ENCODE measurements at places on chromosomes 1 and 21.

DNA sequence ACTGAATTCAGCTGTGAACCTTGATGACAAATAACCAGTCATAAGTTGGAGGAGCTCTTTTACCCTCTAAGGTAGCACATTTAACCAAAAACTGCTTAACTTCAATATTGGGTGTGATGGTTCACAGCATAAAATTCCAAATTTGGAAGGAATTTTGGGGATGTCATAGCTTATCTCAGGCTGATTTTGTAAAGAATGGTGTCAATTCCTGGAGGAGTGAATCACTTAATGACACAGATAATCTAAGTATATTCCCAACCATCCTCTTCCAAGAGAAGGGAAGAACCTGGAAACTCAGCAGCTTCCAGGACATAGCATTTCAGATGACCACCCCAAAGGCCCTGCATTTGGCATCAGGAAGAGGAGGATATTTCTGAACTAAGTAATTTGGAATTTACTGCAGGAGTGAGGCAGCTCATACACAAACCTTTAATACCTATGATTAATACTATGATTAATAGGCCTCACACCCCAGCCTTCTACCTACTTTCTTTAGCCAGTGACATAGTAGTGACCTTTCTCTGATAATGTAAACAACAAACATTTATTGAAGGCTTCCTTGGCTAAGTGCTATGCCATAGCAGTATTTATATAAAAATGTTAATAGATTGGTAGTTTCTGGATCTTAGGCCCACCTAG is 14.5 kb downstream of the GLUL start:
- DNase-seq = no peak

GRCh38 chr1:172653015-172653709 is 5.7 kb upstream of the FASLG start:
- no peak for DNase-seq

DNA sequence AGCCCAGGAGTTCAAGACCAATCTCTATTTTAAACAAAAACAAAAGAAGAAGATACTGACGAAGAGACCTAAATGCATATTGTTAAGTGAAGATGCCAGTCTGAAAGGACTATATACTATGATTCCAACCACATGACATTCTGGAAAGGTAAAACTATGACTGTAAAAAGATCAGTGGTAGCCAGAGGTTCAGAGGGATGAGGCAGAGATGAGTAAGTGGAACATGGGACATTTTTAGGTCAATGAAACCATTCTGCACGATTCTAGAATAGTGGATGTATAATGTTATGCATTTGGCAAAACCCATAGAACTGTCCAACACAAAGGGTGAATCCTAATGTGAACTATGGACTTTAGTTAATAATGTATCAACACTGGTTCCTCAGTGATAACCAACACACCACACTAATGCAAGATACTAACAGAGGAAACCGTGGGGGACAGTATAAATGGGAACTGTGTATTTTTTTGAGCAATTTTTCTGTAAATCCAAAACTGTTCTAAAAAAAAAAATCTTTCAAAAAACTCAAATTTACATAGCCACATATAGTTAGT is 8.2 kb downstream of the RC3H1 start:
- no peak for DNase-seq

DNA sequence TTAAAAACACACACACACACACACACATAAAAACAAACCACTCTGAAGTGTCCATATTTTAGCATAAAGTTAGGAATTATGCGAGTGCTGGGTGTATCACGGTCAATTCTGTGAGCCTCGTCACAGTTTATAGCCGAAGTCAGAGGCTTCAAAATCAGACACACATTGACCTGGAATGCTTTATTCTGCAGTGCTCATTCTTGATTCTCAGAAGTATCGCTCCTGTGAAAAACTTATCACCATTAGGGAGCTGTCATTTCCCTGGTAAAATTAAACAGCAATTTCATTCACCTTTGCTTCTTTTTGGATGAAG is 8.7 kb upstream of the IRF2BP2 start:
- no peak for DNase-seq

GRCh38 chr1:71047635-71048607 is at the start of gene PTGER3:
PTGER3 (minus strand) TSS chr1:71047816; CDS start chr1:71047577, 239 bp downstream.
- DNase-seq = no peak

DNA sequence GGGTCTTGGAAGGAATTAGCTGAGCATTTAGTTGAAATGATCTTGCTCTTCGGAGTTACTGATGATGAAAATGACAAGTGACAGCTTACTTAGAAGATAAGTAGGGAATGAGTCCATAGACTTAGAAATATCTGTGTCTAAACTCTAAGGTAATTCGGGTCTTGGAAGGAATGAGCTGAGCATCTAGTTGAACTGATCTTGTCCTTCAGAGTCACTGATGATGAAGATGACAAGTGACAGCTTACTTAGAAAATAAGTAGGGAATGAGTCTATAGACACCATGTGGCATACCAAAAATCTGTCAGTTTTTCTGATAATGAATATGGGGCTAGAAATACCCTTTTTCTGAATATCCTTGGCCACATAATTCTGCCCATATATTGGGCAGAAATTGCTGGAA is 14.7 kb downstream of the CTTNBP2NL start:
- DNase-seq = no peak

GRCh38 chr1:84377480-84378095 is 20.7 kb upstream of the DNASE2B start:
- DNase-seq = no peak

DNA sequence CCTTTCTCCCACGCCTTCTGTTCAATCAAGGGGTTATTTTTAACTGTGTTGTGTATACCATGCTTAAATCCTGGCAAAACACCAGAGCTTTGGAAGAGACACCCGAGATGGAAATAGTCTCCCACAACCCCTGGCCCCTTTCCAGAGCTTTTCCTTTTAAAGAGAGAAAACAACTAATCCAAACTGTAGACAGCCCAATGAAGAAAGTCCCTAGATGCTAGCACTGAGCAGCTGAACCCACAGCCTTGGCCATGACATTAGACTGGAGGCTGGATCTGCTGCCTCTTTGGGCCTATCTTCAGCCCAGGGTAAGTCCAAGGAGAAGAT is 64.9 kb upstream of the ARTN start:
- no peak for DNase-seq

- peak; percentile 6 for DNase-seq
Measured at GRCh38 chr1:95287081-95287480, 53.1 kb downstream of the RWDD3 start.

DNA sequence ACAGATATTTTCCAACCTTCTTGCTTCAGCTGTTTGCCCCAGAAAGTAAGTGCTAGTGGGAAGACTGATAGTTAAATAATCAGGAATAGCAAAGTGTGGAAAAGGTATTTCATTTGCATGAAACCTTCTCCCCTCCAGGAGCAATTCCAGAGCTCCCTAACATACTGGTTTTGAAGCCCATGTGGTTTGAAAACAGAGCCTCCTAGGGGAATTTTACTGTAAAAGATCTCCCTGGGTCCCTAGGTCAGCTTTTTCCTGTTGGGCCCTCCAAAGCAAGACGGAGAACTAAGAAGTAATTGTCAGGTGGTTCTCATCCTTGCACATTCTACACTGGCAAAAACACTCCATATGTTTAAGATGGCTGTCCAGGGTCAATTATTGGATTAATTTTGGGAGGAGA is 218.7 kb upstream of the FOXD3 start:
- no peak for DNase-seq

DNA sequence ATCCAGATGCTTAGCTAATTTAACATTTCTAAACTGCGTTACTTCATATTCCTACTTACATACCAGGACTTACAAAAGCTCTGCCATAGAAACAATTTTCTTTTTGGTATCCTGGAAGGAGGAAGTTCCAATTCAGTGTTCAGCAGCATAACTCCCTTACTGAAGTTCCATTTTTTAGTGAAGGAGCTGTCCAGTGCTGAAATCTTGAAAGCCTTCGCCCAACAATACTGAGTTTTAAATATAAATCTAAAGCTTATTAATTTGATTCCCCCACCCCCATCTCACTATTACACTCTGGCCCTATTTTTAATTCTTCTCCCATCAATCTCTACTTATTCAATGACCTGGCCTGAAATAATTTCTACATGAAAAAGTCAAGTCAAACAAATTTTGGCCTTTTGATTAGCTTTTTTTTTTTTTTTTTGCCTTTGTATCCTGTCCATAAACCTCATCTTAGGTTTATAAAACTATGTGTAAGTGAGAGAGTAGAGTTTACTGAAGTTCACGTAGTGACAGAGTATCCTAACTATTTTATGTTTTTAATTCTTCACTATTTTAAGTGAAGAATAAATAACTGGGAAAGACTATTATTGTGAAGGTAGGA is 323.0 kb upstream of the PLD5 start:
- no peak for DNase-seq

- peak; percentile 76 for DNase-seq
Measured at GRCh38 chr1:25906644-25907300, 553 bp upstream of the STMN1 start.

GRCh38 chr1:208048904-208049303 is 138.0 kb upstream of the CD34 start:
- no peak for DNase-seq

DNA sequence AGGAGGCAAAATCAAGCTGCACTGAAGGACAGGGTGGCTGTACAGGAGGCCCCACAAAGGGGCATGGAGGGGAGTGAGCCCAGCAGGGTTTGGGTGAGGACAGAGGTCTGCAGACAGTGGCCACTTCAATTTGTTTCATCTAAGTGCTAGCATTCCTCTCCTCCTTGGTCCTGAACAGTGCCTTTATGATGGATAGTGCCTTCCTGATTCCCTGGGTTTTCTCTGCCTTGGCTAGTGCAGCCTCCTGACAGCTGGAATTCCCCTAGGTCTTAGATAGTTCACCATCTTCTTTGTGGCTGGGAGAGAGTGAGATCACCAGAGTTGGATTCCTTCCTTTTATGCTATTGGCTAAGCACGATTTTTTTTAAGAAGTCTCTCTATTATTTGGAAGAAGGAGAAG is 3.8 kb upstream of the HPCAL4 start:
- no peak for DNase-seq

- DNase-seq = no peak
Measured at GRCh38 chr1:27961646-27962221, 2.0 kb downstream of the XKR8 start.

GRCh38 chr1:96236156-96236739 is 485.3 kb upstream of the PTBP2 start:
- DNase-seq = peak; percentile 38

- DNase-seq = no peak
Measured at GRCh38 chr21:30620080-30620479, 347 bp upstream of the KRTAP20-4 start.

DNA sequence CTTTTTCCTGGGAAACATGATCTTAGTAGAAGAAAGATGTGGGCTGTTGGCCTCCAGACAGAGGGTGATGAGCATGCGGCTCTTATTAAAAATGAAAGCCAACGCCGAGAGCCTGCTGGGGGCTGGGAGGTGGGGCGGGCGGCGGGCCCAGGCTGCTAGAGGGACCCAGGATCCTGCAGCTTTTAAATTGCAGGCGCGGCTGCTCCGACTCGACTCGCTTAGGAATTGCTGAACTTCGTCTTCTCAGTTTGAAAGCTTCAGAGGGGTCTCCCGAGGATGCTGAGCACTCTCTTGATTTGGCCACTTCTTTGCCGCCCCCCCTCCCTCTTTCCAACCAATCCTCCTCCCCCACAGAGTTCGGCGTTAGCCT is 1.2 kb downstream of the AGPAT3 start:
- DNase-seq = peak; percentile 55

DNA sequence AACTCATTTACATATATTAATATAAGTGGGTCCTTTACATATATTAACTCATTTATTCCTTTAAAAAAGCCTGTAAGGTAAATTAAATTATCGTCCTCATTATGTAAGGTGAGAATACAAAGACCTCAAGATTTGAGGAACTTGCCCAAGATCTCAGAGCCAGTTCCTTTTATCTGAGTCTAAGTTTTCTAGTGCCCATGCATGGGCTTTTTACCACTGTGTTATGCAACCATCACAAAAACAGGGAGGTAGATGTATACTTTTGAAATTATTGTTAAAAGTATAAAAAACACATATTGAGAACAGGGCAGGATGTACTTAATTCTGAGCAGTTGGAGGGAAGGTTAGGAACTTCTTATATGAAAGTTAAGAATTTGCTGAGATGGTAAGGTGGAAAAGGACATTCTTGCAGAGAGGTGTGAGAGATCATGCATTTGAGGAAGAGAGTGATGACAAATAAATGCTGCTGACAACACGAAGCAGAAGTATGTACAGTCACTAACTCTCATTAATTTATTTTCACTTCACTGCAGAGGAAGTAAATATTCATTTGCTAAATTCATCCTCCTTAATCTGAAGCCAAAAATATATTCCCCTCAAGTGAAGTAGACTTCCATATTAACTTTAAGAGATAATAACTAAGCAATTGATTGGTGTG is 28.9 kb upstream of the LYPLAL1 start:
- no peak for DNase-seq

- no peak for DNase-seq
Measured at GRCh38 chr1:154621875-154622274, 13.9 kb upstream of the ADAR start.

GRCh38 chr1:13911697-13912619 is 212.0 kb downstream of the PRDM2 start:
- no peak for DNase-seq

GRCh38 chr1:205658943-205659581 is 21.2 kb downstream of the SLC45A3 start:
- DNase-seq = peak; percentile 23

- DNase-seq = peak; percentile 52
Measured at GRCh38 chr1:20361805-20362381, 71.2 kb downstream of the VWA5B1 start.

DNA sequence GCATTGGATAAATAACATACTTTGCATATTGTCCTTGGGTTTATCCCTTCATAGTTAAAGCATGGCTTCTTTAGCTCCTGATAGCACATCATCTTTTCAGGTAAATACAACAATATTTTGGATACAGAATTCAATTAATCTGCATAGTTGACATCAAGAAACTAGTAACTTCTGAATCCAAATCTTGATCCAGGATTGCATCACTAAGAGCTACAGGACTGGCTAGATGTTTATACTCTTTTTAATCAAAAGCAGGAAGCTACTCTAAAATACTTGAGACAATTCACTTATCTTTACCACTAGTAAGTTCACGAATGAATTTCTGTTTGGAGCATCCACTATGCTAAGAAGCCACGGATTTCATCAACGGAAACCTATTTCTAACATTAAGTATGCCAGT is 54.2 kb upstream of the SLC44A3 start:
- no peak for DNase-seq

DNA sequence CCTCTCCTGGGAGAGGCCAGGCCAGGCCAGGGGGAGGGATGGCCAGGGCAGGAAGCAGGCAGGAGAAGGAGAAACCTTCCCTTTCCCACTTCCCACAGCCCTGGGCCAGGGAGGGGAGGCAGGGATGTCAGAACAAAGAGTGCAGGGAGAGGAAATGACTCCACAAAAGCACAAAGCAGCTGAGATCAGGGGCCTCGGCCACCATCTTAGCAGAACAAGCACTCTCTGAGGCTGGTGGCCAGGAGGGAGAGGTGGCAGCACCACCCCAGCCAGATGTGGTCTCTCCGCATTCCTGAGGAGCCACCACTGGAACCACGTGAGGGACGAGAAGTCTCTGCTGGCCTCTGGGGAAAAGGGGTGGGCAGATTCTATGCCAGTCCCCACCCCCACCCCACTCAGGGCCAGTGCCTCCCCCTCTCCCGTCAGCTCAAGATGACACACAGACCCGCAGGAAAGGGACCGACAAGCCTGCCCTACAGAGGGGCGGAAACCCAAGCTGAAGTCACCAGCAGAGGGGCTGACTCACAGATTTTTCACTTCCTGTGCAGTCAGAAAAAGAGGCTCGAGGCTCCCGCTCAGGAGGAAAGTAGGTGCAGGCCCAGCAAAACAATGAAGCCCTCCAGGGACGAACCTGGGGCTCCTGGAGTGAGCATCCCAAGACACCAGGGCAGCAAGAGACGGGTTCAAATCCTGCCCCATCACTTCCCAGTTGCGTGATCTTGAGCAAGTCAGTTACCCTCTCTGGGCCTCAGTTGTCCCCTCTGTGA is 24.1 kb upstream of the ALDH4A1 start:
- DNase-seq = no peak

GRCh38 chr1:67916140-67916886 is 83.0 kb upstream of the GNG12 start:
- no peak for DNase-seq
